ENCODE measurements at places on chromosomes 4 and X. TPM values are rescaled to one million over a fixed set of nuclear protein-coding genes. Genes with fewer than 3 reads are reported as not detected.

- H3K27ac ChIP-seq = no peak overlapping the region
- no peaks in the 10 kb centered on the region for H3K27me3 ChIP-seq
- H3K36me3 ChIP-seq = no peaks in the 10 kb centered on the region
- H3K4me3 ChIP-seq = no peak overlapping the region
- no peaks in the 10 kb centered on the region for H3K4me1 ChIP-seq
Measured at GRCh38 chr4:53037892-53038291, 175.8 kb downstream of the RASL11B start.

DNA sequence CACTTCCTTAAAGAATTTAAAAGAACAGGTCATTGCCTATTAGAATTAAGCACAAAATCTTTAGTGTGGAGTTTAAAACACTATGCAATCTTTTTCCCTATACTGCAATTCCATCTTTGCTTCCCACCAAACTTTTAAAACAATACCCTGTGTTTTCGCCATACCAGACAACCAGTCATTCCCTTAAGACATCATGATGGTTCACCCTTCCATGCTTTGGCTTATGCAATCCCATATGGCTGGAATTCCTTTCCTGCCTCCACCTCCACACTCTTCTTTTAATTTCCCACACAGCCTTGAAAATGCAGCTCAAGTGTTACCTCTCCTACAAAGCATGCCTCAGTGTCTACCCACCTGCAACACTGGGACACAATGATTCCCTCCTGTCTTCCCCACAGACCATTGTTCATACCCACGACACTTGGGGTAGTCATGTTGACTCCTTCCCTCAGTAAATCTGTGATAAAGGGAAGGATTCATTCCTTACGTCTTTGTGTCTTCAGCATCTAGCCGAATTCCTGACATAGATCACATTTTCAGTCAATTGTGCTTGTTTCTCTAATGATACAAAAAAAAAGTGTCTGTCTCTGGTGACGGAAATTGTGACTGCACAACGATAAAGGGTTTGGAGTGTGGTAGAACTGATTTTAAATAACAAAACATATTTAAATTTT lies 166.3 kb downstream of the FNIP2 start:
- no peaks in the 10 kb centered on the region for H3K4me1 ChIP-seq
- no peak overlapping the region for H3K4me3 ChIP-seq
- H3K36me3 ChIP-seq = no peaks in the 10 kb centered on the region
- DNase-seq = no peak
- no peaks in the 10 kb centered on the region for H3K27me3 ChIP-seq

- H3K36me3 ChIP-seq = no peaks in the 10 kb centered on the region
- no peaks in the 10 kb centered on the region for H3K4me1 ChIP-seq
- H3K27me3 ChIP-seq = no peaks in the 10 kb centered on the region
- DNase-seq = no peak
- no peak overlapping the region for H3K27ac ChIP-seq
- no peak overlapping the region for H3K4me3 ChIP-seq
Measured at GRCh38 chrX:78024349-78025059, 55.1 kb upstream of the PGAM4 start.

DNA sequence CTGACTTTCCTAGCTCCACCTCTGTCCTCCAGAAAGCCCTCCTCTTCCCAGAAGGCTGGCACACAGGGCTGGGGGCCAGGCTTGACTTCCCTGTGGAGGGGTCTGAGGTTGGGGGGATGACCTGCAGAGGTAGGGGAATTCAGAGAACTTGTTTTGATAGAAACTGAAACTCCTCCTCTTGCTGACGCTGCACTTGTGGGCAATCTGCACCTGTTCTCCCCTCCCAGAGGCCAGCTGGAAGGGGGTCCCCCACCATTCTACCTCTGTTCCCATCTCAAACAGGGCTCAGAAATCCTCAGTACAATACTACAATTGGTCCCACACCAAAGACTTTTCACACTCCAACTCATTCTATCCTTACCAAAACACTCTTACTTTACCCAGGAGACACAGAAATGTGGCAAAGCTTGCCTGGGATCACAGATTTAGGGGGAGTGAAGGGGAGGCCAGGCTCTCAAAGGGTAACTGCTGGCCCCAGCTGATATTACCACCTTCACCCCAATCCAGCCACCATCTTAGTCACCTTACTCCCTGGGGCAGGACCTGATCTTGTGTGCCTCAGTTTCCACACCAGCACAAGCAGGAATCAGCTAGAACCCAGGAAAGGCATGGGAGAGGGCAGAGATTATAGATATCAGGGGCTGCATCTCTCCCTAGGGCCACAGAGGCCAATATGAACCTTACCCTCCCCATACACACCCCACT lies 18.5 kb downstream of the OTUD5 start:
- H3K4me1 ChIP-seq = peaks cover 6% of the 10 kb centered on the region
- peaks cover 14% of the 10 kb centered on the region for H3K36me3 ChIP-seq
- DNase-seq = no peak

GRCh38 chrX:55357236-55357635 lies 92.5 kb upstream of the PAGE3 start:
- no peaks in the 10 kb centered on the region for H3K27me3 ChIP-seq
- no peaks in the 10 kb centered on the region for H3K4me1 ChIP-seq

GRCh38 chr4:166128403-166128802 lies 255.4 kb downstream of the TLL1 start:
- H3K4me1 ChIP-seq = no peaks in the 10 kb centered on the region
- H3K4me3 ChIP-seq = no peak overlapping the region

GRCh38 chrX:23840674-23841073 lies 57.7 kb downstream of the SAT1 start:
- H3K27me3 ChIP-seq = no peaks in the 10 kb centered on the region
- H3K27ac ChIP-seq = no peak overlapping the region

GRCh38 chr4:186537843-186538521 lies 17.4 kb downstream of the MTNR1A start:
- H3K4me3 ChIP-seq = no peak overlapping the region
- H3K4me1 ChIP-seq = no peaks in the 10 kb centered on the region

DNA sequence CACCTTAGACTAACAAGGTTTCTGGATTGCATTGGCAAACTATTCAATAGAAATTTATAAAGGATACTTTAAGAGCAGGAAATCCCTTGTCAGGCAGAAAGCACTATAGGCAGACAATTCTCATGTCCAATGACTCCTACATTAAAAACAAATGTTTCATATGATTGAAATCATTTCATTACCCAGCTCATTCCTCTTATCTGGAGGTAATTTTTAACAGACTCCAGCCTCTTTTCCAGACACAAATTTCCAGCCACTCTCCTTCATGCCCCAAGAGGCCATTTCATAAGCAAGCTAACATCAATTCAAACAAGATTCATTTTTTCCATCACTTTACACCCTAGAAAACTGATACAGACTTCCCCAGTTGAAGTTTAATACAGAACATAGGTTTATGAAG lies 495.1 kb upstream of the FRG1 start:
- H3K4me3 ChIP-seq = no peak overlapping the region
- H3K27ac ChIP-seq = no peak overlapping the region
- no peaks in the 10 kb centered on the region for H3K36me3 ChIP-seq
- no peaks in the 10 kb centered on the region for H3K4me1 ChIP-seq

The C4orf50 gene
- total RNA-seq = 0.83 TPM

The SLC10A6 gene
- 2.1 TPM for total RNA-seq

The SAGE1 gene
- total RNA-seq = not detected
